Activated B cell treated with CpG ODN at 0.5 μM for 24 hours (primary cell): ENCODE measurements at places on chromosomes 12 and 14.
A peak's percentile ranks its signal among the peaks of the same experiment; 100 is the strongest.

- no peak for DNase-seq
These were observed 394.5 kb downstream of the APAF1 start for GRCh38 chr12:99039367-99040120.

GRCh38 chr12:121632069-121632970 is 6.0 kb downstream of the ORAI1 start:
- DNase-seq, result no peak

DNA sequence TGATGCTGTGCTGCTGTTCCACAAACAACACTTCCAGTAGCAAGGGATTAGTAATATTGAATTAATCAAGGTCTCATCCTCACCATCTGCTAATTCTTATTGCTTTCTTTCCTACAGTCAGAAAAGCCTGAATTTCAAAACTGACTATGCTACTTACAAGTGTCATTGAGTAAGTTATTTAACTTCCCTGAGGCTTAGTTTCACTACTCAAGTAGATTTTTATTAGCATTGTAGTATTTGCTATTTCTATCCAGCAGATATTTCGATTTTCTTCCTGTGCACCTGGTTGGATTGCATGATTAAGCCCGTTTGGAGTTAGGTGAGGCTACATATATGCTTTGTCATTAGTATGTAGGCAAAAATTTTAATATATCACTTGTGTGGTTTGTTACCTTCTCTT is 591.5 kb downstream of the TRHDE start:
- DNase-seq, result no peak

- DNase-seq, result peak; percentile 71
These were observed 1.0 kb downstream of the INSM2 start for GRCh38 chr14:35534873-35535482.

DNA sequence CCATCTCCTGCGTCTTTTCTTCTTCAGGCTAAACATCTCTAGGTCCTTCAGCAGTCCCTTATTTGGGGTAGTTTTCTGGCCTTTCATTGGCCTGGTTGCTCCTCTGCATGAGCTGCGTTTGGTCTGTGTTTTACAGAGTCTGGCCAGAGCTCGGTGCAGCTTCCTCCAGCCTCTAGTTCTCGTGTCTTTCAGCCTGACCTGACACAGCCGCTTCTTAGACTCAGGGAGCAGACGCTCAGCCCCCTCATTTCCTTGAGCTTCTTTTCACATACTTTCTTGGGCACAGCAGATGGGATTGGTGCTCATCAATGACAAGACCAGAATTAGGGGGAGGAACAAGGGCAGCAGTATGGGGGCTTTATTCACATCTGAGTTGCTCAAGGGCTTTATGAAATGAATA is 13.6 kb upstream of the GSG1 start:
- DNase-seq, result no peak

GRCh38 chr12:123828854-123829547 is 66.9 kb downstream of the DNAH10 start:
- DNase-seq, result no peak

GRCh38 chr14:44211718-44212117 is 295.4 kb downstream of the FSCB start:
- DNase-seq, result no peak

DNA sequence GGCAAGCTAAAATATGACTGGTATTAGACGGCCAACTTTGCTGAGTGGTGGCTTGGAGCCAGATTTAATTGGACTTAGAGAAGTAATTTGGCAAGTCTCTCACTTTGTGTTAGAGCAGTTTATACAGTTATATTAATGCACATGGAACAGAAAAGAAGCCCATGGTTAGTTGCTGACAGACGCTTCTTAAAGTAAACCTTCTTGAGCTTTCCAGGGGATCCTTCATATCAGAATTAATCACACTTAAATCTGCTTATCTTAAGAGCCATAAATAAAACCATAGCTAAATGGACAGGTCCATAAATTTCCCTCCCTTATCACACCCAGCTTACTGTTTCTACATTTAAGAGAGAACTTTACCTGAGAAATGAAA is 9.6 kb downstream of the GSG1 start:
- DNase-seq, result no peak
